ENCODE measurements at places on chromosomes 12 and 14. TPM values are rescaled to one million over a fixed set of nuclear protein-coding genes. Genes with fewer than 3 reads are reported as not detected.

- peak; percentile 47 for DNase-seq
- no peaks in the 10 kb centered on the region for H3K36me3 ChIP-seq
- H3K27ac ChIP-seq = no peak overlapping the region
- no peaks in the 10 kb centered on the region for H3K4me1 ChIP-seq
- no peak overlapping the region for H3K4me3 ChIP-seq
These were observed 64.5 kb downstream of the GALNT16 start for GRCh38 chr14:69324341-69324931.

- H3K27me3 ChIP-seq = no peaks in the 10 kb centered on the region
- H3K27ac ChIP-seq = no peak overlapping the region
- no peak for DNase-seq
- no peak overlapping the region for H3K4me3 ChIP-seq
- no peaks in the 10 kb centered on the region for H3K36me3 ChIP-seq
These were observed 18.2 kb downstream of the PTGER2 start for GRCh38 chr14:52332269-52332668.

- H3K36me3 ChIP-seq = no peaks in the 10 kb centered on the region
- H3K27ac ChIP-seq = no peak overlapping the region
- peak; percentile 73 for DNase-seq
- no peaks in the 10 kb centered on the region for H3K4me1 ChIP-seq
These were observed 64.7 kb downstream of the CCDC92 start for GRCh38 chr12:123907726-123908476.

- DNase-seq = no peak
- no peaks in the 10 kb centered on the region for H3K27me3 ChIP-seq
- H3K27ac ChIP-seq = peak overlapping the region; percentile 43
These were observed 6.8 kb upstream of the RNU7-1 start for GRCh38 chr12:6936636-6937480.

DNA sequence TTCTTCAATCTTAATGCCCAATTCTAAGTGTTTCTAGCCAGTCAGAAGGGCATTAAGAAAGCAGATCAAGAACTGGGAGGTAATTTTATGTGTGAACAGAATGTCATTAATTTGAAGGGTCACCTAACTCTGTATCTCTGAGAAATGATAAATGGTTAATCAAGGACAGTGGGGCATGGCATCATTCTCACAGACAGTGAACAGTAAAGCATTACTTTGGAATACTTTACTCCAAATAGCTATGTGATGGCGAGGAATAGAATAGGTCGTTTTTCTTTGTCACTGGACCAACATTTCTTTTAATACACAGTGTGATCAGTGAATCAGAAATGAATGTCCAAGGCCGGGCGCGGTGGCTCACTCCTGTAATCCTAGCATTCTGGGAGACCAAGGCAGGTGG lies 166.1 kb upstream of the KRR1 start:
- no peaks in the 10 kb centered on the region for H3K27me3 ChIP-seq
- H3K27ac ChIP-seq = no peak overlapping the region
- no peak for DNase-seq

GRCh38 chr12:130956009-130956408 lies 2.3 kb downstream of the ADGRD1 start:
- no peak overlapping the region for H3K4me3 ChIP-seq
- no peaks in the 10 kb centered on the region for H3K27me3 ChIP-seq
- no peak overlapping the region for H3K27ac ChIP-seq
- H3K36me3 ChIP-seq = no peaks in the 10 kb centered on the region

- H3K4me3 ChIP-seq = no peak overlapping the region
- no peak overlapping the region for H3K27ac ChIP-seq
- no peaks in the 10 kb centered on the region for H3K4me1 ChIP-seq
- no peaks in the 10 kb centered on the region for H3K27me3 ChIP-seq
These were observed 15.7 kb upstream of the DLK1 start for GRCh38 chr14:100710826-100711462.

- H3K4me1 ChIP-seq = peaks cover 2% of the 10 kb centered on the region
- H3K27ac ChIP-seq = no peak overlapping the region
- no peak for DNase-seq
- no peak overlapping the region for H3K4me3 ChIP-seq
- H3K36me3 ChIP-seq = no peaks in the 10 kb centered on the region
These were observed 6.5 kb downstream of the PPP1R3E start for GRCh38 chr14:23296012-23296777.

DNA sequence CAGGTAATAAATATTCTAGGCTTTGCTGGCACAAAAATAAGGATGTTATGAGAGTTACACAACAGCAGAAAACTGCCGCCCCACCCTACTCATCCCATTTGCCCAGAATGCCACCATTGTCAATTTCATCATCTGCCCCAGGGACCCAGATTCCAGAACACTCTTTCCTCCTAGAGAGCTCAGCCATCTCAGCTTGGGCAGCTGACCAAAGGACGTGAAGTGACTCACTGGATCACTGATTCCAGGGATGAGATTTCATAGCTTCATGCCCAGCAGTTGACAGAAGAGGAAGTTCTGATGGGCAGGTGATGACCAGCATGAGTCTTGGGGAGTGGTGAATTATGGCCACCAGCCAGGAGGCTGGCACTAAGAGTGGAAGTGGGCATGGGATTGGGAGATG lies 450.3 kb downstream of the RMST start:
- no peak overlapping the region for H3K27ac ChIP-seq
- H3K36me3 ChIP-seq = no peaks in the 10 kb centered on the region
- no peaks in the 10 kb centered on the region for H3K4me1 ChIP-seq
- no peak for DNase-seq
- H3K27me3 ChIP-seq = no peaks in the 10 kb centered on the region

GRCh38 chr14:35897616-35898111 lies 71.5 kb downstream of the BRMS1L start:
- no peaks in the 10 kb centered on the region for H3K4me1 ChIP-seq
- H3K4me3 ChIP-seq = no peak overlapping the region
- H3K27ac ChIP-seq = no peak overlapping the region

GRCh38 chr12:117134059-117134458 lies 34.8 kb upstream of the TESC start:
- no peaks in the 10 kb centered on the region for H3K36me3 ChIP-seq
- H3K4me1 ChIP-seq = no peaks in the 10 kb centered on the region
- H3K27me3 ChIP-seq = no peaks in the 10 kb centered on the region
- no peak overlapping the region for H3K27ac ChIP-seq
- DNase-seq = no peak

DNA sequence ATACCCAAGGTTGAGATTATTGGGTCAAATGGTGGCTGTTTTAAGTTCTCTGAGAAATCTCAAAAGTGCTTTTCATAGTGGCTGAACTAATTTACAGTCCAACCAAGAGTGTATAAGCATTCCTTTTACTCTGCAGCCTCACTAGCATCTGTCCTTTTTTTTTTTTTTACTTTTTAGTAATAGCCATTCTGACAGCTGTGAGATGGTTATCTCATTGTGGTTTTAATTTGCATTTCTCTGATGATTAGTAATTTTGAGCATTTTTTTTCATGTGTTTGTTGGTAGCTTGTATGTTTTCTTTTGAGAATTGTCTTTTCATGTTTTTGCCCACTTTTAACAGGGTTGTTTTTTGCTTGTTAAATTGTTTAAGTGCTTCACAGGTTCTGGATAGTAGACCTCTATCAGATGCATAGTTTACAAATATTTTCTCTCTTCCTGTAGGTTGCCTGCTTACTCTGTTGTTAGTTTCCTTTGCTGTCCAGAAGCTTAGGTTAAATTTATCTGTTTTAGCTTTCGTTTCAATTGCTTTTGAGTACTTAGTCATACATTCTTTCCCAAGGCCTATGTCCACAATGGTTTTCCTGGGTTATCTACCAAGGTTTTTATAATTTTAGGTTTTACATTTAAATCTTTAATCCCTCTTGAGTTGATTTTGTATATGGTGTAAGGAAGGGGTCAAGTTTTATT lies 881.3 kb upstream of the SEL1L start:
- no peaks in the 10 kb centered on the region for H3K36me3 ChIP-seq
- no peak overlapping the region for H3K27ac ChIP-seq
- DNase-seq = no peak
- no peaks in the 10 kb centered on the region for H3K27me3 ChIP-seq

DNA sequence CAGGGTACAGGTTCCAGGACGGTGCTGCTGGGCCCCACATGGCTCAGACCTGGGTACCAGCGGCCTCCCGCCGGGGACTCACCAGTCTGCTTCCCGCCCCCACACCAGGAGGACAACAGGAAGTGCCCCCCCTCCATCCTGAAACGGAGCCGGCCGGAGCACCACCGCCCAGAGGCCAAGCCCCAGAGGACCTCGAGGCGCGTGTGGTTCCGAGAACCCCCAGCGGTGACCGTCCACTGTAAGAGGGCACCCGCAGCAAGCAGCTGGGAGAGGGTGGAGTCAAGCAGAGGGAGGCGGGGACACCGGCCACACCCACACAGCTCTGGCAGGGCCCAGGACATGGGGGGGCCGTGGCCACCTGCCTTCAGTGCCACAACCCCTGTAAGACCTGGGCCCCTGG lies 8.1 kb downstream of the C14orf180 start:
- H3K27me3 ChIP-seq = no peaks in the 10 kb centered on the region
- H3K36me3 ChIP-seq = no peaks in the 10 kb centered on the region
- H3K27ac ChIP-seq = no peak overlapping the region
- DNase-seq = no peak

GRCh38 chr12:116559162-116559935 lies at the start of gene MAP1LC3B2:
Gene MAP1LC3B2, plus strand, starts transcription at chr12:116559381. Its CDS starts 16,562 bp downstream, at chr12:116575943.
- peak; percentile 79 for DNase-seq
- H3K27ac ChIP-seq = no peak within 1 kb of the TSS
- H3K27me3 ChIP-seq = no peaks in the 10 kb centered on the region
- no peaks in the 10 kb centered on the region for H3K4me1 ChIP-seq
- H3K36me3 ChIP-seq = no peaks in the 10 kb centered on the region

DNA sequence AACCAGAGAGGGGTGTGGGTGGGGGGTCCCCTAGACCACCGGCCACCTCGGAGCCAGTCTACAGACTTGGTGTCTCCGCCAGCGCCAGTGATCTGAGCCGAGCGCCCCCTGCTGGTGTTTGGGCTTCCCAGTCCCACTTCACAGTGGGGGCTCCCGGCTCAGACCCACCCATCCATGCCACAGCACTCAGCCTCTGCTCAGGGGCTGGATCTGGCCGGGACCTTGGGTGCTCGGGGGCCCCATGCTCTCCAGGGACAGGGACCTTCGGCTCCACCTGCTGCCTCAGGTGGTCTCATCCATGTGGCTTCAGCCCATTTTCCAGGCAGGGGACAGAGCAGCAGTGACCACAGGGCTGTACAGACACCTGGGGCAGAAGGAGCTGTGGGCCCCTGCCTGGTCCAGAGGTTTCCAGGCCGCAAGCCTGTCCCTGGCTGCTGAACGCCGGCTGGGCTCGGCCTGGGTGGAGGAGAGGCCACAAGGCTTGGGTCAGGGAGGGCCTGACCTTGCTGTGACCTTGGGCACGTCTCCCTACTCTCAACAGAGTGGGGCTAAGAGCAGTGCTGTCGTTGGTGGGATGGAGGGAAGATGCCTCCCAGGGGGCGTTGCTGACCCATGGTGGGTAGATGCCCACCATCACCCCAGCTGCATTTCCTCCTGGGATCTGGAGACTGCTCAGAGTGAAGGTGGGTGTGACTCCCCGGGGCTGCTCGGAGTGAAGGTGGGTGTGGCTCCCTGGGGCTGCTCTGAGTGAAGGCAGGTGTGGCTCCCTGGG lies 86.3 kb downstream of the KIF26A start:
- H3K4me3 ChIP-seq = no peak overlapping the region
- no peak overlapping the region for H3K27ac ChIP-seq
- DNase-seq = no peak
- H3K27me3 ChIP-seq = no peaks in the 10 kb centered on the region
- no peaks in the 10 kb centered on the region for H3K36me3 ChIP-seq

GRCh38 chr12:120583478-120584030 lies 2.4 kb upstream of the POP5 start:
- no peak overlapping the region for H3K4me3 ChIP-seq
- H3K4me1 ChIP-seq = no peaks in the 10 kb centered on the region
- H3K27me3 ChIP-seq = no peaks in the 10 kb centered on the region
- peak; percentile 80 for DNase-seq
- no peak overlapping the region for H3K27ac ChIP-seq

The PCNX1 gene
- 96.4 TPM for total RNA-seq

The SOS2 gene
- 41.7 TPM for total RNA-seq

The LRP1-AS gene
- not detected for total RNA-seq

The TCL1B gene
- not detected for total RNA-seq

The ADGRD1 gene
- total RNA-seq = 97.6 TPM

The TSPAN11 gene
- 2.8 TPM for total RNA-seq

The CIROP gene
- not detected for total RNA-seq

The EPYC gene
- not detected for total RNA-seq

The KRT82 gene
- not detected for total RNA-seq

Data from aorta (tissue), 5 donors.